ENCODE measurements at places on chromosomes 2 and 18.

DNA sequence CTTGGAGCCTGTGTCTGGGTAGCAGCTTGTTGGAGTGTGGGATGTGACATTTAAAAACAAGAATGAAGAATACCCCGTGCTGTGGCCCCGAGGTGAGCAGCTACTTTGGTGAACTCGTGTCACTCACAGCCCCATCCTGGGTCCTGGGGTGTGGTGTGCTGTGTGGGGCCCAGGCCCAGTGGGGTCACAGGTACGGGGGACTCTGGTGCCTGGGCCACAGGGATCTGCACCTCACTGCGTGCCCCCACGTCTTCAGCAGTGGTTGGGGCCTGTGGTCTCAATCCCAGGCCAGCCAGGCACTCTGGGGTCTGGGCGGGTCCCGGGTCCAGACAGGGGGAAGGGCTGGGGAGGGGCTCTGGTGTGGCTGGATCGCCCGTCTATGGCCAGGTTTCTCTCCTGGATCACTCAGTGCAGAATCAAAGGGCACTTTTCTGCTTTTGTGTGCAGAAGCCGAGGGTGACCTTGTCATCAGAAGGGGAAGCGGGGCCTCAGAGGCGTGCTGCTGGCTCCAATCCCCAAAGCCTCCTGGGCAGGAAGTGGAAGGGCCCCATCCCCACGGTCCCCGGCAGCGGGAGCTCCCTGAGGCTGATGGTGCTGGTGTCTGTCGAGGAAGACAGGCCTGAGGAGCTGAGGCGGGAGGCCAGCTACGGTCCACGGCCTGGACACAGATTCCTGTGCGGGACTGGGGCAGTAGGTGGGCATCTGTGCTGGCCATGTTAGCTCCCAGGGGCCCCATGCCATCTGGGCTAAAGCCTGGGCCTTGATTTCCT is 1.4 kb downstream of the GPR35 start:
- DNase-seq: no peak

- no peak for DNase-seq
Measured at GRCh38 chr2:42369532-42370229, 8.7 kb upstream of the COX7A2L start.

DNA sequence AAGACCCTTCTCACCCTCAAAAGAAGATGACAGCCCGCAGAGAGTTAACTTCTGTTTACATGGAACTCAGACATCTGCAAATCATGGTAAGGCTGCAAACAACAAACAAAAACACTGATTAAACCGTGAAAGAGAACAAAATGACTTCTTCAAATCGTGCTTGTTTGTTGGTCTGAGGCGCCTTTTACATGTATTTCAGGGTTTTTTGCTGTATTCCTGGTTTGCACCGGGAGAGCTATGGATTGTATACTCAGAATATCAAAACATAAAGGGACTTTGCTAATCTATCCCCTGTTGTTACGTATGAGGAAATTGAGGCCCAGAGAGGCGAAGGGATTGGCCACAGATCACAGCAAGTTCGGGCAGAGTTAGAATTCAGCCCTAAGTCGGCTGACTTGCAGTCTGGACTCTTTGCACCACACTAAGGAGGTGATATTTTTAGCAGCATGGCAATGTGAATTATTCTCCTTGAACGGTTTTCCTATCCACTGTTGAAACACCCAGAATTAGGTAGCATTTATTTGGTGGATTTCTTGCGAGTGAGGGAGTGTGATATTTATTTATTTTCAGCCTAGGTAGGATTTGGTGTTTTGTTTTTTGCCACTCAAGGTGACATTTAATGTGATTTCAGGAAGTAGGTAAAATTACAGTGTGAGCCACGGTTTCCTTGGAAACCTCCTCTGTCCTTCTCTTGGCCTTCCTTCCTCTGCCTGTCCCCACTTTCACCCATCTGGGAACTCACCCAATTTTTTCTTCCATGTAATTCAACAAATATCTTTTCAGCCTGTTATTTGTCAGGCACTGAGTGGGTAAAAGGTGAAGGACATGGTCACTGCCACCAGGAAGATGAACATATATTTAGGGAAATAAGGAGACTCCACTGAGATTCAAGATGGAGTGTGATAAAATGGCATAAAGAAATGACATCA is 980 bp upstream of the PDE6D start:
- no peak for DNase-seq

DNA sequence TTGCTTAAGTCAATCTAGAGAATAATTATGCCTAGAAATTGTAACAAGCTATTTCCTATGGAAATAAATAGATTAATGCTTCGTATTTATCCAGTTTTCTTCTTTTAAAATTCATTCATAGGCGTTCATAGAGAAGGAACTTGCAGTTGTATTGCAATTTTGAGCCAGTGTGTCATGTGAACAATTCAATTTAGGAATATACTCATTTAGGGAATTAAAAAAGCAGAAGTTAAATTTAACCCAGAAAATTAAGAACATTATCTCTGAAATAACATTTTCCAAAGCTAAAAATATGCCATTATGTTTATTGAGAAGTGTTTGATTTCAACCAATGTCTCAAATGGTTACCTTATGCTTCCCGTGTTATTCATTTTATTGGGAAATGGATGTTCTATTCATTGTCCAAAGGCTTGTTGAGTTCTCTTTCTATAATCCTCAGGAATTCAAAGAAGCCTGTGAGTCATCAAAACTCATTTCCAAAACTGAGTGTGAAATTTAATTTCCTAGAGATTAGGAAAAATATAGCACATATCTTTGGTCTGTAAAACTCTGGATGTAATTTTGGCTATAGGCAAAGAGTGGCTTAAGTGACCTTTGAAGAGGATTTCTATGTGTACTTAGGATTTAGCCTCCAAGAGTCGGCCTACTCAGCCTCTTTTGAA is 99.7 kb downstream of the SLC8A1 start:
- no peak for DNase-seq

- no peak for DNase-seq
Measured at GRCh38 chr2:44200759-44201158, 32.1 kb downstream of the PPM1B start.

- no peak for DNase-seq
Measured at GRCh38 chr2:15115776-15116175, 445.4 kb downstream of the NBAS start.

- no peak for DNase-seq
Measured at GRCh38 chr2:190997526-190998113, 16.4 kb downstream of the STAT1 start.
